MG63 (cell line): ENCODE measurements at places on chromosomes 16 and 17.
A peak's percentile ranks its signal among the peaks of the same experiment; 100 is the strongest.

DNA sequence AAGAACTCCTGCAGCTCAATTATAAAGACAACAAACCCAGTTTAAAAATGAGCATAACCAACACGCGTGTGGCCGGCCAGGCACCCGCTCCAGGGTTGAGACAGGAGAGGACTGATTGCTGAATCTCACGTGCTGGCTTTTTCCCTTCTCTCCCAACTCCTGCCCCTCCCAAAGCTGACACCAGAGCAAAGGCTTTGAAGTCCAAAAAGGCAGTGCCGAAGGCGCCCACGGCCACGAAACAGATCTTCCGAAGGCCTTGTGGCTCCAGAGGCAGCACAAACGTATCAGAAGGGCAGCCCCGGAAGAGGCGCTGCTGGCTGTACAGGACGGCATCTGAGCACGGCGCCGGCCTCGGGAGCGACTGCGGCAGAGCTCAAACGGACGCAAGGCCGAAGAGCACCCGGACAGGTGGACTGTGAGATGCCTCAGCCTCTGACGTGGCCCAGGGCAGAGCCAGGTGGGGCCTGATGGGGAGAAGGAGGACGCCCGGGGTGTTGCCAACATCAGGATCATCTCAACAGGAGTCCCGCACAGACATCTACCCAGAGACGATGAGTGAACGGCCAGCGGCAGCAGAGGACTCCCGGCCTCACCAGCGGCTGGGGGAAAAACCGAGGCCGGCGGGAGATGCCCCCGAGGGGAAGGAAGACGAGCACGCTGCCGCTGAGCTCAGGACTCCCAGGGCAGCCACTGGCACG lies 10.5 kb downstream of the CLCN7 start:
- no peak for DNase-seq

GRCh38 chr16:53960954-53961616 lies 257.1 kb downstream of the FTO start:
- no peak for DNase-seq

DNA sequence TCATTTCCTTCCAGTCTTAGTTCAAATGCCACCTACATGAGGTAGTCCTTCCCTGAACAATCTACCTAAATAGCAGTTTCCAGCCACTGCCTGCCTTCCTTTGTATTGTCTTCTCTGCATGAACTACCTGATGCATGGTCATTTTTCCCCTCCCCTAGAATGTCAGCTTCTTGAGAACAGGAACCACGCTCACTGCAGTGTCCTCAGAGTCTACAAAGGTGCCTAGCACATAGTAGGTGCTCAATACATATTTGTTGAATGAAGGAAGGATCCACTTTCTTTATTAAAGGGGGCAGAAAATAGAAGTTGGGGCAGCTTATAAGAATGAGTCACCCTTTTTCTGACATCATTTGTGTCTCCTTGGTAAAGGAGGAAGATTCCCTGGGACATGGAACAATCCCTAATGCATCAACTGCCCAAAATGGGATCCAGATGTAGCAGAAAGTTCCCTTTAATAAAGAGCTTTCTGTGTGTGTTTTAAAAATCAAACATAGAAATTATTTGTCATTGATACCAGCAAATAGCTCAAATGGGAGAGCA lies 4.4 kb upstream of the CYLD start:
- DNase-seq: no peak

DNA sequence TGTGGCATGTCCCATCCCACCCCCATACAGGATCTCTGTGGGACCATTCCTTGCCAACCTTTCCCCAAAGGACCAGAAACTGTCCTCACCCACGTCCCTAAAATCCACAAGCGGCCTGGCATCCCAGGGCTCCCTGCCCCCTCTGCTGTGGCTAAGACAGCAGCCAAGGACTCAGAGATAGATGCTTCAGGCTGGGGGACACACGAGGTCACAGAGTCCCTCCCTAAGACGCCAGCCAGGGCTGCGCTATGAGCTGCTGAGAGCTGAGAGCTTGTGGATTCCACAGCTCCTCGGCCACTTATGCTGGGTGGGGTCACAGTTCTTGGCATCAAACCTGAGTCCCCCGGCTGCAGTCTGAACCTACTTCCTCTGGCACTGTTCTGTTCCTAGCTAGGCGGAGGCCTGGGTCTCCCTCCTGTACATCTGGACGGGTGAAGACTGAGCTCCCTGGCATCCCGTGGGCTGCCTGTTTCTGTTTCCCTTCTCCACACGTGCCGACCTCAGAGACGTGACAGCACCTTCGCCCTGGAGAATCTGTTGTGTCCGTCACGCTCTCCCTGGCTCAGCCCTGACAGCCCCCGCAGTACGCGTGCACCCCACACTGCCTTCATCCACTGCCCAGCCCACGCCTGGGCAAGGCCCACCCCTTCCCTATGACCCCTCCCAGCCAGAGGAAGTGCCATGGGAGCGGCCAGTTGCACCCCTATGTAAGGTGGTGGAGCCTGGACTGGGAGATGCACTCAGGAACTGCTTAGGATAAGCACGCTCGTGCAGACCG lies 61.2 kb downstream of the ENGASE start:
- DNase-seq: no peak

DNA sequence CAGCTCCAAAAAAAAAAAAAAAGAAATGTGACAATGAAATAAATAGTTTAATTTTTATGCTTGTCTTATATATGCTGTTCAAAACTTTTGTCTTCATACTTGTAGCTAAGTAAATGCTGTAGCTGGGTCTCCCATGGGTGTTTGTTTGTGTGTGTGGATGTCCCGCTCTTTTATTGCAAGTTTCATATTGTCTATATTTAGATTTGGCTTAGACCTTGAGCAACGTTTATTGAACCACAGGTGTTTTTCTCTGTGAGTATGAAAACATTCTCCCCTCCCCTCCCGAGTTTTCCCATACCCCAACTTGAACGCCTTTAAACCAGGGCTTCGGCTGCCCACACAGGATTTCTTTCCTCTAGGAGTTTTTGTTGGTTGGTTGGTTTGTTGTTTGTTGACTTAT lies 45.2 kb downstream of the MFSD11 start:
- no peak for DNase-seq

GRCh38 chr17:70071127-70071526 lies 3.9 kb upstream of the KCNJ16 start:
- DNase-seq: no peak

- DNase-seq: no peak
Observed at GRCh38 chr16:51747329-51747728, 596.3 kb upstream of the SALL1 start.

DNA sequence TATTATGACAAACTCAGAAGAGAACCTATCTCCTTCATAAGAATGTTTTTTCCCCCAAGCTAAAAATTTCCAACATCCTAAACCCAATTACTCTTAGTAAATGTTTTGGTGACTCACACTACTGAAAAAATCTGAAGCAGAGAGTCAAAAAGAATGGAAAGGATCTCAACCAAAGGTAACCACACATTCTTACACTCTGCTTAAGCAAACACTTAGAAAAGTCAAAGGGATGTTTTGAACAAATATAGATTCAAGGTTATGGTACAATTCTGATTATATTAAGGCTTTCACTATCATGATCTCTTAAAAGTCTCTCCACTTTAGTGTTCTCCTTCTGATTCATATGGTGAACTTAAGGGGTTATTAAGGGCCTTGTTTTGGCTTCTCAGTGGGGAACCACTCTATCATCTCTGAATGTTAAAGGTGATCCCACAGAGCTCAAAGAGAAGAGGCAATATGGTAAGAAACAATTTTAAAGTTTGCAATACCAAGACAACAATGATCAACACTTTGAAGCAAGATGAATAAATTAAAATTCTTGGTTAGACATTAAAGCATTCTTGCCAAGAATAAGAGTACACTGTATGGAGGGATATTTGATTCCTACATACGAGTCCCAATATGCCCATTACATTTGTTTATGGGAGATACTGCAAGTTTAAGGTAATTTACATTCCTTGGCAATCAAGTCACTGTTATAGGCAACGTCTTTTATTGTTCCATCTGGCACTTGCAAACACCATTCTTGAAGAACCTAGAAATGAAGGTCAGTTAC lies 69.2 kb downstream of the CDC27 start:
- no peak for DNase-seq

GRCh38 chr16:64280317-64280716 lies 841.5 kb downstream of the CDH11 start:
- DNase-seq: no peak

GRCh38 chr16:88289561-88289960 lies 93.2 kb upstream of the ZNF469 start:
- no peak for DNase-seq

DNA sequence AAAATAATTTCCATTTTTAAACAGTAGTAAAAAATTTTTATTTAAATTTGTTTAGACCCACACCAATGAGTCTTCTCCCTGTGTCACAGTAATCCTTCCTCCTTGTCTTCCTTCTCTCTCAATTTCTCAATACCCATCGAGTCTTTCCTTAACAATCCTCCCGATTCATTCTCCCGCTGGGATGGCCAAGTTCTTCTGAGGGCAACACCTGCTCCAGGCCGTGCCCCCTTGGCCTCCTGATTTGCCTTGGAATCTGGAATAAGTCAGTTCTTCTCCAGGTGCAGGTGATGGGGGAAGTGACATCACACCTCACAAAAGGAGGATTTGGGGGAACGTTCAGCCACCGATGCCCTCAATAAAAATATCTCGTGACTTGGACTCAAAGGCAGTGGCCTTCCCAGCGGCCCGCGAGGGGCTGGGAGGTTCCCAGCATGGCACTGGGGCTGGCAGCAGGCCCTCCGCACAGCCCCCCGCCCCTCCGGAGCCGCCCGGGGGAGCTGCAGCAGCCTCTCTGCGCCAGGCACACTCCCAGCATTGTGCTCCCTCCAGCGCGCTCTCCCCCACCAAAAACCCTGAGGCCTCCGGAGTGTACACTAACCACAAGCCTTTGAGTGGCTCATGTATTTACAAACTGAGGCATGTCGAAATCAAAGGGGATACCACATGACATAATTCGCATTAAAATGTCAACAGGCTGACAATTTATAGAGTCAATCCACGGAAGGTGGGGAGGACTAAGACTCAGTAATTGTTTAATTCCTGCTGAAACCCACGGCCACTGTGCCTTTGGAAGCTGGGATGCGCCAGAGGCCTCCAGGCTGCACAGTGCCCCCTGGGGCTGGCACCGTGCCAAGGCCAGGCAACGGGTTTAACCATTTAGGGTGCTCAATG lies 120.5 kb downstream of the ZFHX3 start:
- peak; percentile 10 for DNase-seq

DNA sequence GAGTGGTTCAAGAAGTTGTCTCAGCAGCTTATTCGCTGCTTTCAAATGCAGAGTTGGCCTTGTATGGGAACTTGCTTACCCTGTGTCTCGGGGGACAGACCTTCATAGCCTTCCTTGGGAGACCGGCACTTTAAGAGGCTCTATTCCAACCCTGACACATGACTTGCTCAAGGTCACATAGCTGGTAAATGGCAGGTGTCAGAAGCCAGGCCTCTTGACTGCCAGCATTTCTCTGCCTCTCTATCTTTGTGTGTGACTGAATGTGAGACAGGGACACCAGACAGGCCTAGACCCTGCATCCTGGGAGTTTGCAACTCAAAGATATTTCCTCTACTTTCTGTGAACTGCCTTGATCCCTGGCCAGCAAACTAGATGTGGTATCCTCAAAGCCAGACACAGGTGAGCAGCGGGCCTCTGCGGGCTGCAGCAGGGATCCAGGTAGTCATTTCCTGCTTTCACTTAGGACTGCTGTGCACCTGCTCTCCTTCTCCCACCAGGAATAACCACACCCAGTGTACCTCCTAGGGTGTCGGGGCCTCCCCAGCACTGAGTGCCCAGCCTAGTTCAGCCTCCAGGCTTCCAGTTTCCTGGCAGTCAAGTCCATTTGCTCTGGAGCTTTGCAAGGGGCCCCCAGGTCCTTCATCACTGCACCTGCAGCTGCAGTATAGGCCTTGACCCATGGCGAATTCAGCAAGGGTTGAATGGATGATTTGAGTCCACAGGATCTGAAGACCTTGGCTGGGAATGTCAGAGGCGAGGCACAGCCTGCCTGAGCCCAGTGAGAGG lies 116.6 kb upstream of the TNRC6C start:
- no peak for DNase-seq

DNA sequence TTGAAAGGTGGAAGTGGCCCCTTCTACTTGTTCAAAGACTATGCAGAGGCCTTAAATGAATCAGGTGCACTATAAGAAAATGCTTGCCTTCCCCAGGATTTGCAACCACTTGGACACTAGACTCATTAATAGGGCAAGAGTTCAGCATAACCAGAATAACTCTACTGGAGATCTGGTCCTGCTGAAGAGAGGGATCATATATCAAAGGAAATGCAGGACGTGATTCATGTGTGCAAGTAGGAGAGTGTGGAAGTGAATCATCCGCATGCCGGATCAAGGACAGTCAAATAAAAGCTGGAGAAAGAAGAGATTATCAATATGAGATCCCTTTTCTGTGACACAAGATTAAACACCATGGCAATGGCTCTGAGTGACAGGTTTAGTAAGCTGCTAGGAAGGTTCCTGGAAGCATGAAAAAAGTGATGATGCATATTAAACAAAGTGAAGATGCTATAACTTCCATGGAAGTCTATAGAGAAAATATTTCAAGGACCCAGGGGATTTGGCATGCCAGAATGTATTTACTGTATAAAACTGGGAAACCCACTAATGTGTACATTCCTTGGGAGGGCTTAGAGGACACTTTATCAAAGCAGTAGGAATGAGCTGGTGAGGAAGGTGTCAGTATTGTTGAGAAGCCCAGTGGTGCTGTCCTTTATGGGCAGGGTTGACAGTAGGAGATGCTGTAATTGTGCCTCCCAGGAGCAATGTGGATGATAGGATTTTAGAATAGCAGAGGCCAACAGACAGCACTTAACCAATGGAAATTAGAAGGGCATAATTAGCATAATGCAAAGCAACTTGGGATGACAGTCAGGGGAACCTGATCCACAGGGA lies 133.1 kb downstream of the ABCA8 start:
- peak; percentile 79 for DNase-seq

- peak; percentile 81 for DNase-seq
Observed at GRCh38 chr17:59846394-59847165, 46.2 kb downstream of the TUBD1 start.

- no peak for DNase-seq
Observed at GRCh38 chr16:53704445-53704813, 473 bp downstream of the FTO start.
